ENCODE measurements at places on chromosomes 2 and 18.

- no peak for DNase-seq
Measured at GRCh38 chr2:148490840-148491439, 153.6 kb upstream of the EPC2 start.

GRCh38 chr2:38097988-38098385, 22.0 kb upstream of the CYP1B1 start:
- DNase-seq, result no peak

GRCh38 chr2:203599509-203599908, 64.4 kb upstream of the RAPH1 start:
- DNase-seq, result no peak

- DNase-seq, result no peak
Measured at GRCh38 chr2:127532296-127532695, 3.2 kb upstream of the MYO7B start.

- no peak for DNase-seq
Measured at GRCh38 chr2:51510303-51510702, 478.4 kb upstream of the NRXN1 start.

GRCh38 chr2:172972005-172972619, 103.5 kb upstream of the MAP3K20 start:
- peak; percentile 40 for DNase-seq

DNA sequence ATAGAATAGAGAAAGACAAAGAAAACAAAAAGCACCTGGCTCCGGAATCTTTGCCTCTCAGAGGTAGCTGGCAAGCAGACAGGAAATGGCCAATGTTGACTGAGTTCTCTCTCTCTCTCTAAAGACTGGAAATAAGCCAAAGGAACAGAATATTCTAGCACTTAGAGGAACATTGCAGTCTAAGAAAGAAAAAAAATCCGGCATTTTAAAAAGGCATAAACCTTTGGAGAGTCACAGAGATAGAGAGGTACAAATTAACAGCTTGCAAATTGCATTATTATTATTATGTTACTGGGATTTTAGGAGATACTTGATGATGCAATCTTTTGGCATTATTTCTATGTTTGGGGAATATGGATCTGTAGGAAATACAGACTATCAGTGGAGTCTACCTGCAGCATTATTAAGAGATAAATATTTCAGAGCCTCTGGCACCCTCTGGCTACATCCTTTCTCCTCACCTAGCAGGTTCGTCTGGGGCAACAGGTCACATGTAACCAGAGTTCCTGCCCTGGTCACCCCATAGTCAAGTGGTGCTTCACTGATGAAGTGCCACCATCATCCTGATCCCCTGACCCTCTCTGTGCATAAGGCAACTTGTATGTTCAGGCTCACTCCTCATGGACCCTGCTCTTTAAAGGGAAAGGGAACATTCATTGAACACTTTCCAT, 318.9 kb upstream of the ACVR2A start:
- DNase-seq, result no peak

- DNase-seq, result no peak
Measured at GRCh38 chr2:15378148-15378908, 182.8 kb downstream of the NBAS start.

DNA sequence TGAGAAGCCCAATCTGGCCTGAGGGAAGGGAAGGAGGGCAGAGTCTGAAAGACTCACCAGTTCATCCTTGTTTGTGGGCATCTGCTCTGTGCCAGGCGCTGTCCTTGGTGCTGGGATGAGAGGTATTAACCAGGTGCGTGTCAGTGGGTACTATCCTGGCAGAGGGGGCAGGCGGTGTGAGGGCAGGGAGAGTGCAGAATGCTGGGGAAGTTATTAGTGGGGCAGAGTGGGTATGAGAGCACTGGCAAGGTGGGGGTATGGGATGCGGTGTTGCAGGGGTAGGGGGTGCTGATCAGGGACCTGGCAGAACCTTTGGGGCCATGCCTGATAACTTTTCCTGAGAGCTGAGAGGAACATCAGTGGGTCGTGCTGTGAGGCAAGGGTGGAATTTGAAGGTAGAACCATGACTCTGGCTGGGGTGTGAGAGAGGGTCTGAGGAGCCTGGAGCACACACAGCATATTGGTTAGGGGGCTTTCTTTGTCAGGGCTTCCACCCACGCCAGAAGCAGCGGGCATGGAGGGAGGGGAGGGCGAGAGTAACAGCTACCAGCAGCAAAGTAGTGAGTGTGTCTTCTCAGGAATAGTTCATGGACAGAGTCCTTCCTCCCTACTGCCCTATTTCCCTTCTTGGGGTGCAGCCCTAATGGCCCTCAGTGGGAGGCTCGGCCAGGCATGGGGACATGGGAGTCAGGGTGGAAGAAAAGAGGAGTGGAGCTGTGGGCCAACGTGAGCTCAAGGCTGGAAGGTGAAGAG, 290.7 kb downstream of the CYP26B1 start:
- DNase-seq, result no peak

- no peak for DNase-seq
Measured at GRCh38 chr18:45801416-45802004, 24.0 kb upstream of the SIGLEC15 start.

DNA sequence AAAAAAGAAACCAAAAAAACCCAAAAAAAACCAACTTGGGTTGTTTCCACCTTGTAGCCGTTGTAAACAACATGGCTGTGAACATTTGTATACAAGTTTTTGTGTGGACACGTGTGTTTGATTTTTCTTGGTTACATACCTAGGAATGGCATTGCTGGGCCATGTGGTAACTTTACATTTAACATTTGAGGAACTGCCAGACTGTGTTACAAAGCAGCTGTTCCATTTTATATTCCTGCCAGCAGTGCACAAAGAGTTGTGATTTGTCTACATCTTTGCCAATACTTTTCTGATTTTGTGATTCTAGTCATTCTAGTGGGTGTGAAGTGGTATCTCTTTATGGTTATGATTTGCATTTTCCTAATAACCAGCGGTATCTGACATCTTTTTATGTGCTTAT, 22.5 kb downstream of the LPIN1 start:
- DNase-seq, result no peak

GRCh38 chr2:173472112-173472511, 117.4 kb downstream of the CDCA7 start:
- DNase-seq, result no peak

GRCh38 chr2:168008646-168009195, 238.7 kb downstream of the STK39 start:
- no peak for DNase-seq

GRCh38 chr2:98037206-98037605, 41.5 kb upstream of the TMEM131 start:
- no peak for DNase-seq

- DNase-seq, result no peak
Measured at GRCh38 chr18:39825485-39826150, 2129.4 kb upstream of the PIK3C3 start.

GRCh38 chr2:24920809-24921441, 888 bp upstream of the ADCY3 start:
- no peak for DNase-seq

- DNase-seq, result no peak
Measured at GRCh38 chr2:164142755-164143154, 406.9 kb upstream of the FIGN start.

DNA sequence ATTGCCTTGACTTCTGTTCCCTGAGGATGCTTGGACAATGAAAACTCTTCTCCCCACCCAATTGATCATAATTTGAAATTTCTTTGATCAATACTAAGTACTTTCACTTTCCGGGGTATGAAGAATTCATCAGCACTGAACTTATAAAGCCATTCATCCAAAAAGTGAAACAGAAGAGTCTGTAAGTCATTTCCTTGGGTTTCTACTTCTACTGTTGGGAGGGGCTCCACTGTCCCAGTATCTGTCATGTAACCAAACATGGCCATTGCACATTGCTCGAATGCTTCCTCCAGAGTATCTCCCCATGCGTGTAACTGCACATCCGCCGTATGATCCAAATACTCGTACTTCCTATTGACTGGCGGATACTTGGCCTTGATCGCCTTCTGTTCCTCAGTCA, 30.3 kb downstream of the NCL start:
- DNase-seq, result no peak

- no peak for DNase-seq
Measured at GRCh38 chr2:202608142-202608852, 26.5 kb upstream of the FAM117B start.

- no peak for DNase-seq
Measured at GRCh38 chr18:52499016-52499415, 159.0 kb downstream of the DCC start.

- DNase-seq, result peak; percentile 53
Measured at GRCh38 chr2:68943581-68944568, 8.8 kb downstream of the GKN2 start.

GRCh38 chr2:726169-726568, 49.0 kb upstream of the TMEM18 start:
- no peak for DNase-seq

DNA sequence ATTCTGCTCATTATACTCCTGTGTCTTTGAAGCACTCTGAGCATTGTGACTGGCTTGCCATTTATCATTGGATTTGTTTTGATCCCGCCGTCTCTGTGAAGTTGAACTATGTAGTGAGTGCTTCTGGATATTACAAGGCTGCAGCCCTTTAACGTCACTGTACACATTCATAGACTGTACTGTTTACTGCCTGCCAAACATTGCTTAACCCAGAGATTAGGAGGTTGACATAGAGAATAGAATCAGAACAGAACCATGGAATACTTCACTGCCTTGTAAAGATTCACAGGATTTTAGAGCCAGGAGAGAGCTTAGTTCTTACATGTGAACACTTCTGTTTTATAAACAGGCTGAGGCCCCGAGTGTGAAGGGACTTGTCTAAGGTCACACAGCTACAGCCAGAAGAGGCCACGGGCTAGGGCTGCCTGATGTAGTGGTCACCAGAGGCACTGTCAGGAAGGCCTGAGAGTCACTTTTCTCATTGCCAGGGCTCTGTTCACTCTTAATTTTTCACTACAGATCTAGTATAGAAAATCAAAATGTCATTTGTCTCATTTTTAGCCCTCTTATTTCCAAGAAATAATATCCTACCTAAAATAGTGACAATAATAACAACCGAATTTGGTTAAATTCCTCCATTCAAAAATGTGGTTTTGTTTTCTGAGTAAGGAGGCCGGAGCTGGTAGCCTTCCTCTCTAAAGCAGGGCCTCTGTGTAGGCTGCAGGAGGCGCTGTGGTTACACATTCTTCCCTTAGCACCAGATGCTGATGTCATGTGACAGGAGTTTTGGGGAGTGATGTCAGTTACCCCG, 87.9 kb downstream of the UGGT1 start:
- peak; percentile 16 for DNase-seq

GRCh38 chr2:60539140-60539539, 14.3 kb downstream of the BCL11A start:
- no peak for DNase-seq

GRCh38 chr2:175854665-175855064, 147.4 kb downstream of the LNPK start:
- no peak for DNase-seq

GRCh38 chr2:200575957-200576356, 9.9 kb upstream of the AOX1 start:
- DNase-seq, result no peak

DNA sequence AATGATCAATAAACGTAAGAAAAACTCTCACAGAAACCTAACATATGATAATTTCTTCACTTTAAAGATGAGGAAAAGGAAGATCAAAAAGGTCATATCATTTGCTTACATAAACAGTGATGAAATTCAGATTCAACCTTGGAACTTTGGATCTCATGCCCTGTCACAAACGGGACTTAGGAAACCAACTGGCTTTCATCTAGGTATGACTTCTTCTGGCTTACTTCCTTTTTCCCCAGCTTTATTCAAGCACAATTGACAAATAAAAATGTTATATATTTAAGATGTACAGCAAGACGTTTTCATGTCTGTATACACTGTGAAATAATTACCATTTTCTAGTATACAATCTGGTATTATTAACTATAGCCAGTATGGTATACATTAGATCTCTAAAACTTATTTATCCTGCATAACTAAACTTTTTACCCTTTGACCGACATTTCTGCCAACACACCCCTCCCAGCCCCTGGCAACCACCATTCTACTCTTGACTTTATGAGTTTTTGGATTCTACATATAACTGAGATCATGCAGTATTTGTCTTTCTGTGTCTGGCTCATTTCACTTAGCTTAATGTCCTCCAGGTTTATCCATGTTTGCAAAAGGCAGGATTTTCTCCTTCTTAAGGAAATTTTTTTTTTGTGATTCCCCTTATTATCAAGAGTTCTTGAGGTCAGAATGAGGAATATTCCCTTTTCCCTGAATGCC, 46.0 kb upstream of the COBLL1 start:
- no peak for DNase-seq

GRCh38 chr2:237885931-237886684, 26.7 kb downstream of the RAMP1 start:
- DNase-seq, result no peak

DNA sequence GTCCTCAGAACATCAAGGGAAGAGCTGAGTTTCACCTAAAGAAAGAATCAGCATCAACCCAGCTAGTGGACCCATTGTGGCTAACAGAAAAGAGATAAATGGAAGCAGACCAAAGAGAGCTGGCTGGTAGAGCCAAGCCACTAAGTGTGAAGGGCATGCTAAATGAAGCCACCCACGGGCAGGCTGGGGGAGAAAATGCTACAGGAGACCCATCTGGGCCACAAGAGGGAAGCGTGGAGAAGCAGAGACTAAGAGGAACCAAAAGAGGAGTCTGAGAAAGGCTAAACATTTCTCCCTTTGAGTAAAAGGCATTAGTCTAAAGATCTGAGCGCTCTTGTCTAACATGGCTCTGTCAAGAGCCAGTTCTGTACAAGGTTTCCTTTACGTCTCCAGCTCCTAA, 15.8 kb downstream of the CWC22 start:
- no peak for DNase-seq

- DNase-seq, result no peak
Measured at GRCh38 chr2:195049372-195050031, 607.5 kb upstream of the SLC39A10 start.

GRCh38 chr18:37570336-37570930, 4.8 kb upstream of the CELF4 start:
- no peak for DNase-seq

- DNase-seq, result no peak
Measured at GRCh38 chr2:98555696-98556095, 52.6 kb downstream of the COA5 start.

GRCh38 chr2:168751104-168751740, 51.2 kb upstream of the NOSTRIN start:
- peak; percentile 4 for DNase-seq

DNA sequence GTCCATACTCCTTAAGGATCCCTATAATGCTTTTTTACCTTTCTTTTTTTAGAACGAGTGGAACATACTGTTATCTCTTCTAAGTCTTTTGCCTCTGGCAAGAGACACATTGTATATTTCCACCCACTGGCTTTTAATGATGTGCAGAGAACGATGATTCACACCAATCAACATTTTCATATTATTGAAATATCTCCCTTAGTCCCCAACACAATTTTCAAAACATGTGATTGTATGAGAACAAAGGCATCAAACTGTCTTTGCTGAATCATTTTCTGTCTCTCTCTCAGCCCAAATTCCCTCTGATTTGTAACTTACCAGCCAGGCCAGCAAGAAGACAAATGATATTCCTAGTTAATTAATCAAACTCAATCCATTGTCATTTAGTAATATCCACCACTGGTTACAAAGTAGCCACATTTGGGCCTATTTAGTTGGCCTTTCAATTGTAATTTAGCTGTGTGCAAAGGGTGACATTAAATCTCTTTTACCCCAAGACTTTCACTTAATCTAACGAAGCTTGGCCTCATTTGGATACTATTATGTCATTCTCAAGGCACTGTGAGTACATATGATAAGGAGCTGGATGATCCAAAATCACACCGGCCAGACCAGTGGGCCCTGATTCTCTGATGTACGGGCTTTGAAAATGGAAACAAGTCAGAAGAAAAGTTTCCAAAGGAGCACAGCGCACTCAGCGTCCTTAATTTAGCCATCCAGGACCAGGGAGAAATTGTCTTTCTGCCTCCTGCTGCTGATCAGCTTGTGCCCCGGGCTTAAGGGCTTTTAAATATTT, 185.1 kb downstream of the SCG2 start:
- DNase-seq, result no peak
